Heart right ventricle (tissue), 16 donors: ENCODE measurements at places on chromosomes 12 and 14.
A peak's percentile ranks its signal among the peaks of the same experiment; 100 is the strongest.

DNA sequence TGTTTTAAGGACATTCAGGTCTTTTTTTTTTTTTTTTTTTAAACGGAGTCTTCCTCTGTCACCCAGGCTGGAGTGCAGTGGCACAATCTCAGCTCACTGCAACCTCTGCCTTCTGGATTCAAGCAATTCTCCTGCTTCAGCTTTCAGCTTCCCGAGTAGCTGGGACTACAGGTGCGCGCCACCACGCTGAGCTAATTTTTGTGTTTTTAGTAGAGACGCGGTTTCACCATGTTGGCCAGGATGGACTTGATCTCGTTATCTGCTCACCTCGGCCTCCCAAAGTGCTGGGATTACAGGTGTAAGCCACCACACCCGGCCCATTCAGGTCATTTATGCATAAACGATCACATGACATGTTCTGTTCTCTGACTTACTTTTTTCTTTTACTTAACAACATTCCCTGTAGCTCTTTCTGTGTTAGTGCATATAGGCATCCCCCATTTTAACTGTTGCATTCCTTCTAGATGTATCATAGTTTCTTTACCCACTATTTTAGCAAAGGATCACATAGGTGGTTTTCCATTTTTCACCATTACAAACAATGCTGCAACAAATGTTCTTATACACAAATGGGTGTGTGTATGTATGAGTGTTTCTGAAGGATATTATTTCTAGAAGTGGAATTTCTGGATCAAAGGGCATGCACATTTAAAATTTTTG is 74.2 kb downstream of the ARF6 start:
- DNase-seq: no peak
- no peaks in the 10 kb centered on the region for H3K36me3 ChIP-seq
- H3K27ac ChIP-seq: no peak overlapping the region
- no peaks in the 10 kb centered on the region for H3K27me3 ChIP-seq
- H3K4me3 ChIP-seq: no peak overlapping the region

- H3K36me3 ChIP-seq: no peaks in the 10 kb centered on the region
- no peak overlapping the region for H3K27ac ChIP-seq
- H3K4me3 ChIP-seq: no peak overlapping the region
- DNase-seq: no peak
- no peaks in the 10 kb centered on the region for H3K4me1 ChIP-seq
Observed at GRCh38 chr12:83763425-83763824, 1076.7 kb downstream of the TMTC2 start.

GRCh38 chr12:46491548-46491947 is 119.0 kb upstream of the SLC38A2 start:
- peak overlapping the region; percentile 34 for H3K27ac ChIP-seq
- no peak overlapping the region for H3K4me3 ChIP-seq
- H3K27me3 ChIP-seq: no peaks in the 10 kb centered on the region
- no peak for DNase-seq
- no peaks in the 10 kb centered on the region for H3K36me3 ChIP-seq

DNA sequence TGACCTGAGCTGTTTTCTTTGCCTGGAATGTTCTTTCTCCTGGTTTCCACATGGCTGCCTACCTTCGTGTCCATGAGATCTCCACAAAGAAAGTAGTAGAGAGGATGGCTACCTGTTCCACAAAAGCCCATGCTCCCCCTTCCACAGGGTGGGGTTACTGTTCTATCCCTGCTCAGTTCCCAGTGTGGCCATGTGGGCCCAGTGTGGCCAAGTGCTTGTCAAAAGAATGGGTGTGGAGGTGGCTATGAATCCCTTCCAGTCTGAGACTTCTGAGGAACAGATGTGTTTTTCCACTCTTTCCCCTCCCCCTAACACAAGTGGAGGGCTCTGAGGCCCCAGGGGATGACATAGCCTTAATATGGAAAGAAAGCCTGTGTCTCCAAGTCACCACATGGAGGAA is 26.2 kb upstream of the HSP90B1 start:
- no peak for DNase-seq
- H3K36me3 ChIP-seq: no peaks in the 10 kb centered on the region
- H3K4me3 ChIP-seq: no peak overlapping the region
- H3K27ac ChIP-seq: no peak overlapping the region

- no peak overlapping the region for H3K4me3 ChIP-seq
- H3K4me1 ChIP-seq: no peaks in the 10 kb centered on the region
- no peaks in the 10 kb centered on the region for H3K27me3 ChIP-seq
Observed at GRCh38 chr12:51661836-51662235, 70.8 kb downstream of the SCN8A start.

DNA sequence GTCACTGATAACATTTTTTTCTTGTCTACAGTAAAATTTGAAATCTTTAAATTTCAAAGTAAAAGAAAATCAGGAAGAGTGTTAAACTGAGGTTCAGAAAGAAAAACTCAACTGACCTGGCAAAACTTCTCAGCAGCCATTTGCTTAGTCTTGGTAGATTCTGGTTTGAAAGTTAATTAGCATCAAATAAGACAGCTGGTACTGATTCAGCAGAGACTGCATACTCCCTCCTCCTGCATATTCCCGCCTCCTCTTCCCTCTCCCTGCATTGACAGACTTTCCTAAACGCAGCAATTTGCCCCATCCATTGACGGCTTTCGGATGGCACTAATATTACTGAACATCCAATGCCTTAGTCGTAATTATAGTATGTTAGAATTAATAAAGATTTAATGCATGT is 520.8 kb downstream of the FLRT2 start:
- no peaks in the 10 kb centered on the region for H3K36me3 ChIP-seq
- H3K27ac ChIP-seq: no peak overlapping the region
- no peaks in the 10 kb centered on the region for H3K27me3 ChIP-seq
- H3K4me1 ChIP-seq: no peaks in the 10 kb centered on the region

DNA sequence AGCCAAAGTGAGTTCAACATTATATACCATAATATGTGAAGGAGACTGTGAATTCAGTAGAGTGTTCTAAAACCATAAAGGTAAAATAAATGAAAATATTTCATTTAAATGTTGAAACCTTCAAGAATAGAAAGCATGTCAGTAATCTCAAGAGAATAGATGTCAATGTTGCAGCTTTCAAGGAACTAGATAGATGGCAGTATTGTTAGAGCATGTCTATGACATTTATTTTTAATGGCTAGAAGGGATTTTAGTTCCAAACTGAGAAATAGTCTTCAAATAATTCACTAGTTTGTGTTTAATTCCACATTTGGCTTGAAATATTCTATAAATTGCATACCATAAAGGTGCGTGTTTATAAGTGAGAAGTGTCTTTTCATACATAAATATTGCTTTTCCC is 326.5 kb downstream of the FLRT2 start:
- no peaks in the 10 kb centered on the region for H3K4me1 ChIP-seq
- H3K36me3 ChIP-seq: no peaks in the 10 kb centered on the region
- DNase-seq: no peak
- no peak overlapping the region for H3K27ac ChIP-seq
- H3K27me3 ChIP-seq: no peaks in the 10 kb centered on the region

- peaks cover 4% of the 10 kb centered on the region for H3K36me3 ChIP-seq
- no peak for DNase-seq
- no peak overlapping the region for H3K4me3 ChIP-seq
- peaks cover 64% of the 10 kb centered on the region for H3K4me1 ChIP-seq
- H3K27ac ChIP-seq: no peak overlapping the region
Observed at GRCh38 chr12:1716911-1717310, 26.0 kb downstream of the ADIPOR2 start.

DNA sequence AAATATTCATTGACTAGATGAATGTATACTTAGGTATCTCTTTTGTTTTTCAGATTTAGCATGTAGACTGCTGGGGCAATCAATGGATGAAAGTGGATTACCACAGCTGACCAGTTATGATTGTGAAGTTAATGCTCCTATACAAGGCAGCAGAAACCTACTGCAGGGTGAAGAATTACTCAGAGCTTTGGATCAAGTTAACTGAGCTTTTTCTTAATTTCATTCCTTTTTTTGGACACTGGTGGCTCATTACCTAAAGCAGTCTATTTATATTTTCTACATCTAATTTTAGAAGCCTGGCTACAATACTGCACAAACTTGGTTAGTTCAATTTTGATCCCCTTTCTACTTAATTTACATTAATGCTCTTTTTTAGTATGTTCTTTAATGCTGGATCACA is 15.3 kb upstream of the SNAPC1 start:
- no peak overlapping the region for H3K4me3 ChIP-seq
- H3K4me1 ChIP-seq: peaks cover 51% of the 10 kb centered on the region
- no peak for DNase-seq
- no peaks in the 10 kb centered on the region for H3K27me3 ChIP-seq
- peaks cover 22% of the 10 kb centered on the region for H3K36me3 ChIP-seq

GRCh38 chr12:130132831-130133511 is 29.3 kb upstream of the FZD10 start:
- H3K36me3 ChIP-seq: no peaks in the 10 kb centered on the region
- DNase-seq: no peak
- H3K4me1 ChIP-seq: no peaks in the 10 kb centered on the region
- H3K4me3 ChIP-seq: no peak overlapping the region
- no peak overlapping the region for H3K27ac ChIP-seq
- H3K27me3 ChIP-seq: peaks cover 47% of the 10 kb centered on the region

DNA sequence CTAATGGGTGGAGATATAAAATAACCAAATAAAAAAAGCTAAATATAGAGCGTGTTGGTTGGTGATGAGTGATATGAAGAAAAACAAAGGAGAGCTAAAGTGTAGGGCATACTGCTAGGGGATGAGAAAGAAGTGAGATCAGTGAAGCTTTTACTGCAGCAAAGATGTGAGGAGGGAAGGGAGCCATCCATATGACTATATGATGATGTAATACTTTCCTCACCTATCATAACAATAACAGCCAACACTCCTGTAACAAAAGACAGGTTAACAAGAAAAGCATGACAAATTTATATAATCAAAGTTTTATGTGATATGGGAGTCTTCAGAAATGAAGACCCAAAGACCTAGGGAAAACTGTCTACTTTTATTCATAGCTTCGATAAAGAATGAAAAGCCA is 57.4 kb upstream of the LRFN5 start:
- no peaks in the 10 kb centered on the region for H3K27me3 ChIP-seq
- no peak overlapping the region for H3K4me3 ChIP-seq
- H3K4me1 ChIP-seq: no peaks in the 10 kb centered on the region
- DNase-seq: no peak
- H3K36me3 ChIP-seq: no peaks in the 10 kb centered on the region

- peaks cover 4% of the 10 kb centered on the region for H3K4me1 ChIP-seq
- no peaks in the 10 kb centered on the region for H3K27me3 ChIP-seq
- no peak for DNase-seq
- H3K36me3 ChIP-seq: no peaks in the 10 kb centered on the region
- no peak overlapping the region for H3K4me3 ChIP-seq
Observed at GRCh38 chr12:51424094-51424661, 453 bp upstream of the SLC4A8 start.

GRCh38 chr14:35122696-35123387 is 490 bp downstream of the PRORP start:
- H3K4me1 ChIP-seq: peaks cover 36% of the 10 kb centered on the region
- DNase-seq: no peak
- peaks cover 27% of the 10 kb centered on the region for H3K36me3 ChIP-seq
- no peaks in the 10 kb centered on the region for H3K27me3 ChIP-seq
- H3K27ac ChIP-seq: peak overlapping the region; percentile 96

DNA sequence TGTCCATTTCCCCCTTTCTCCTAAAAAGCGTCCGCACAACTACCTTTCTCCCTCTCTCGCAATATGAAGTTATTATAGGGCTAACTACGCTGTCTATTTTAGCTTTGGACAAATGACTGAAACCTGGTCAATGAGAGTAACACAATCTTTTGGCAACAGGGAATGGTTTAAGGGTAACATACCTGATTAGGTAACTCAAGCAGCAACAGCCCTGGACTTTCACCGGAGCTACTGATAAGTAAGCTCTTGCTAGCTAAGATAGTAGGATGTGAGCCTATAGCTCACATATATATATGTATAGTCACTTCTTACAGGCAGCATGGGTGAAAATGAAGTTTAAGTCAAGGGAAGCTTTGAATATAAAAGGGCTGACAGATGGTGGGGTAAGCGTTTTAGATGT is 313.0 kb downstream of the CEP128 start:
- H3K27ac ChIP-seq: no peak overlapping the region
- H3K4me3 ChIP-seq: no peak overlapping the region
- no peaks in the 10 kb centered on the region for H3K4me1 ChIP-seq
- H3K36me3 ChIP-seq: no peaks in the 10 kb centered on the region
- H3K27me3 ChIP-seq: no peaks in the 10 kb centered on the region

DNA sequence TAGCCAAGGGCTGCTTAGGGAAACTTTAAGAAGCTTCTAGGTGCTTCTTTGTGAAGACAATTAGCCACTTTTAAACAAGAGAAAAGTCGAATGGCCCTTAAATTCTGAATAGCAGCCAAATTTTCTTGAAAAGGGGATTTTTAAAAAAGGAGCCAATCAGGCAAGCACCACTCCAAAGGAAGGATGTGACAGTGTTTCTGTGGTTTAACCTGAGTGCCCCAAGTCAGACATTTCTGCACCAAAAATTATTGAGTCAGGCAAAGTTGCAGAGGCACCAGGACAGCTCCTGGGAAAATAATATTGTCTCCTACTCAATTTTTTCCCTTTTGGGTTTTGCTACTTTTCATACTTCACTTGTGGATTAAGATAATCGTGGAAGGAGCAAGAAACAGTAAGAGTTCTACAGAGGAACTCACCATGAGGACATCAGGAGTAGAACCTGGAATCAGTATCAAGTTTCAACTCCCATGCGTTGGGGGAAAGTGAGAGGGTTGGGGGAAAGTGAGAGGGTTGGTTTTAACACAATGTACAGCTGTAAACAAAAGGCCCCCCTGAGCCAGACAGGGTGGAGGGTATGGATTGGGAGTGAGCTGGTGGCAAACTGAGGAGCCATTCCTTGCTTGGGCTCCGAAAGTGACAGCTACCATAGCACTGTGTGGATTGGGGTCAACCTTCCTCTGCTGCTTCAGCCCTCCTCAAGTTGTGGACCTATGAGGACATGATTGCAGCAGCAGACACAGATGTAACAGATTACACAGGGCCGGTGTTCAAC is 90.8 kb downstream of the SLC38A1 start:
- H3K36me3 ChIP-seq: no peaks in the 10 kb centered on the region
- H3K4me3 ChIP-seq: no peak overlapping the region
- DNase-seq: no peak
- no peaks in the 10 kb centered on the region for H3K27me3 ChIP-seq

- H3K27ac ChIP-seq: peak overlapping the region; percentile 67
- H3K4me3 ChIP-seq: peak overlapping the region; percentile 44
- peaks cover 19% of the 10 kb centered on the region for H3K4me1 ChIP-seq
- peaks cover 33% of the 10 kb centered on the region for H3K27me3 ChIP-seq
- DNase-seq: peak; percentile 72
Observed at GRCh38 chr12:51820526-51821439, 27.7 kb downstream of the FIGNL2 start.

- no peak overlapping the region for H3K4me3 ChIP-seq
- DNase-seq: no peak
- H3K27me3 ChIP-seq: no peaks in the 10 kb centered on the region
- no peaks in the 10 kb centered on the region for H3K36me3 ChIP-seq
- H3K4me1 ChIP-seq: no peaks in the 10 kb centered on the region
Observed at GRCh38 chr12:24425601-24425970, 476.1 kb upstream of the SOX5 start.

GRCh38 chr12:4215229-4216186 is 58.1 kb upstream of the CCND2 start:
- H3K4me1 ChIP-seq: no peaks in the 10 kb centered on the region
- no peaks in the 10 kb centered on the region for H3K27me3 ChIP-seq
- H3K27ac ChIP-seq: no peak overlapping the region
- H3K36me3 ChIP-seq: no peaks in the 10 kb centered on the region
- H3K4me3 ChIP-seq: no peak overlapping the region
